ENCODE measurements at places on chromosomes 13 and 19.

DNA sequence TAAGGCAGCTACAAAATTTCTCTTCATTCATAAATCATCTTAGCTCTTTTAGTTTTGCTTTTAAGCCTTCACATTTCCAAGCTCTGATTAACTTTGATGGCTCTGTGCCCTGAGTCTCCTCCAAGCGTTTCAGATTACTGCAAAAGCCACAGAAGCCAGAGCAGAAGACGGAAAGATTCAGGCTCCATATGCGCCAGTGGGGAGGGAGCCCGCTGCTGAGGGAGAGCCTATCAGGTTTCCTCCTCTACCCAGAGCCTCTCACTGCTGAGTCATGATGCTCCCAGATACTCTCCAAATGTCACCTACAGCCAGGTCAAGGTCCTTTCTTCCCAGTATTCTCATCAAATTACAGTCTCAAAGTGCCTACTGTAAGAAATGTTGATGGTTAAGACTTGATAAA lies 193.6 kb downstream of the RAP2A start:
- DNase-seq: no peak

- no peak for DNase-seq
Observed at GRCh38 chr13:48315969-48316650, 12.6 kb downstream of the RB1 start.

DNA sequence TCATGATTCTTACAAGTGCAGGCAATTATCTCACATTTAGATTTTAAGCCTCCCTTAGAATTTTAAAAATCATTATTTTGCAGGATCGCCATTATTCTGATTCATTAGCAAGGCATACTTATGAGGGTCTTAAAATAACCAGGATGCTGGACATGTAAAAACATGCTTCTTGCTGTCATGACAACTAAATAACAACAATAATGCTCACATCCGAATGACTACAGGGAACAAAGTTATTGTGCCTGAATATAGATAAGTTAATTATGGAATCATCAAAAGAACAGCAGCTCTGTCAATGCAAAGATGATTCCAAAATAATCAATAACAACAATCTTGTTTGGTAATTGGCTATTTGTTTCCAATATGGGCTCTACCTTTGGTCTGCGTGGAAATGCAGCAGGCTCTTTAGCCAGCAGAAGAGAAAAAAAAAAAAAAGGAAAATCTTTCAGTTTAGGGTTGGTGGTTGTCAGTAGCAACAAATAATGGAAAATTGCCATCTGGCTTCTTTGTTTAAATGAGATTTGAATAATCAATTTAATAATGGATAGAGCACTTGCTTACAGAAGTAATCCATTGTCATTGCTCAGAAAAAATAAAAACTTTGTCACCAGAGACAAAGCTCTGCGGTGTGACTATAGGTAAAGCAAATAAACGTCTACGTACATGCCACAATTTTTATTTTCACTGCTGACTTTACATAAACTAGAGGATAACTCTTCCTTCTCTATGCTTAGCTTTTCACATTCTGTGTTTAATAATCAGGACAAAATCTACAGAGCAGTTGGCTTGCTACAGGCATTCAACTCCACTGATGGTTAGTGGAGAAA lies 468.9 kb upstream of the TSHZ3 start:
- DNase-seq: no peak

DNA sequence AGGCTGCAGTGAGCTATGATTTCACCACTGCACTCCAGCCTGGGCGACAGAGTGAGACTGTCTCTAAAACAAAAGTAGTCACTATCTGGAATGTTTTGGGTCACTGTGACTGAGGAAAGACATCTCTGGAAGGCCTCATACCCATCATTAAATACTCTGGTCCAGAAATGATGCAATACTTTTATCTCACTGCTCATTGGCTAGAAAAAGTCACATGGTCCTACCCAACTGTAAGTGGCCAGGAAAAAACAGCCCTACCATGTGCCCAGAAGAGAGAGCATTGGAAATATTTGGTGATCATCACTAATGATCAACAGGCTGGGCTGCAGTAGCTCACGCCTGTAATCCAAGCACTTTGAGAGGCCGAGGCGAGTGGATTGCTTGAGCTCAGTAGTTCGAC lies 29.8 kb downstream of the PNPLA6 start:
- DNase-seq: no peak

- no peak for DNase-seq
Observed at GRCh38 chr19:38228491-38229439, 4.7 kb upstream of the DPF1 start.

- no peak for DNase-seq
Observed at GRCh38 chr19:54035215-54036178, 28.2 kb downstream of the VSTM1 start.

DNA sequence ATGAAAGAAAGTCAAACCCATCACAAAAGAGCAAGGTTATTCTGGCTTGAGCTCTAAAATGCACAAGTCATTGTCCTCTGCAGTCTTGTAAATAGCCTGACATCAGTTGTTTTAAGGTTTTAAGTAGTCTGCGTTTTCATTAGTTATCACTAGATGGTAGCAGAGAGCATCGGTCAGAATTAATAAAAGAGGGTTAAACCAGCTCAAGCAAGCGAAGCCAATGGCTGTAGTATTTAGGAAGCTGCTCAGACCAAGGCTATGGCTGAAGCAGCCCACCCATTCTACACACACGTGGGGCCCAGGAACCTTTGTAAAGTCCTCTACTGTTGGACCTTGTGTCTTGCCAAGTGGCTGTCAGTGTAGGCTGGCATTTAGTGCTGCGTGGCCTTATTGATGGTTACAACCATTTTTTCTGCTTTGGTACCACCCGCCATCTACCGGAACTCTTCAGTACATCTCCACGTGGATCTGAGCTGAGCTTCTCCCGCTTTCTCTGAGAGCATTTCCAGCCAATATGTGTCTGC lies 13.3 kb upstream of the ZNF57 start:
- DNase-seq: no peak

DNA sequence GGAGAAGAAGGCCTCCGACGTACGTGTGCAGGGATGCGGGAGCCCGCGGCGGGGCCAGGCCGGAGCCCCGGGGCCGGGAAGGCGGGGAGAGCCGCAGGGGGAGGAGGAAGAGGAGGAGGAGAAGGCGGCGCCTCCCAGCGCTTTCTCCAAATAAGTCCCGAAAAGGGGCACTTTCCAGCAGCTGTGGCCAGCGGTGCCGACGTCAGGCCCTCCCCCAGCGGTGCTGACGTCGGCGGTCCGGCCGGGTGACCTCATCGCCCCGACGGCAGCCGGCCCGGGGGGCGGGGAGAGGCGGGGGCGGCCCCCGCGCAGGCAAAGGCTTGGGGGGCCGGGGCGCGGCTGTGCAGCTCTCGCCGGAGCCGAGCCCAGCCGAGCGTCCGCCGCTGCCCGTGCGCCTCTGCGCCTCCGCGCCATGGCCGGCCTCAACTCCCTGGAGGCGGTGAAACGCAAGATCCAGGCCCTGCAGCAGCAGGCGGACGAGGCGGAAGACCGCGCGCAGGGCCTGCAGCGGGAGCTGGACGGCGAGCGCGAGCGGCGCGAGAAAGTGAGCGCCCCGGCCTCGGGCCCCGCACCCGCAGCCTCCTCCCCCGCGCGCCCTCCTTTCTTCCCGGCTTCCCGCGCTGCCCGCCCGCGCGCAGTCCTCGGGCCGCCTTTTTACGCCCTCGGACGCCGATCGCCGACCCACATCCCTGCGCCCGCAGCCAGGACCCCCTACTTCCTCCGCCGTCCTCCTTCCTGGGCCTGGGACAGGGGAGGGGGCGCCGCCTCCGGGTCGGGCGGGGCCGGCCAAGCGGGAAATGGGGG lies at the start of gene TPM4:
Gene TPM4, plus strand, starts transcription at position 342 of the 804 bp plus-strand sequence. Its CDS starts 71 bp downstream, at position 413.
- DNase-seq: peak; percentile 70

DNA sequence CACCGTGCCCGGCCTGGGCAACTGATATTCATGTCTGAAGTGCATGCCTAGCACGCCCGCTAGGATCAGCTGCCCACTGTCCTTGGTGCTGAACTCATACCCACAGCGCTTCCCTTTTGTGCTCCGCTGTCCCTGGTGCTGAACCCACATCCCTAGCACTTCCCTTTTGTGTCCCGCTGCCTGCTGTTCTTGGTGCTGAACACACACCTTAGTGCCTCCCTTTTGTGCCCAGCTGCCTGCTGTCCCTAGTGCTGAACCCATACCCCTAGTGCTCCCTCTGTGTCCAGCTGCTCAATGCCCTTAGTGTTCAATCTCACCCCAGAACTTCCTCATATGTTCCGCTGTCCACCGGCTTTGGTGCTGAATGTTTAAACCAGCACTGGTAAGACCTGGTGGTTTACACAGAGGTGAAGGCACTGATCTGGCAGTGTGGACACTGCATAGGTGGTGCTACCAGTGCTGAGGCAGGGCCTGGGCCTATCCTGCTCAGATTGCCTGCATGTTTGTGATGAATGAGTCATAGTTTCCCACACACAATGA lies 26.3 kb upstream of the SIGLEC11 start:
- DNase-seq: peak; percentile 56

Measured in activated effector memory CD4-positive, alpha-beta T cell treated with Interleukin-2 at 50 U/mL for 16 hours (primary cell).